ENCODE measurements at places on chromosomes 11 and 22.

GRCh38 chr11:69299023-69299461, 5.1 kb downstream of the MYEOV start:
- DNase-seq = no peak

DNA sequence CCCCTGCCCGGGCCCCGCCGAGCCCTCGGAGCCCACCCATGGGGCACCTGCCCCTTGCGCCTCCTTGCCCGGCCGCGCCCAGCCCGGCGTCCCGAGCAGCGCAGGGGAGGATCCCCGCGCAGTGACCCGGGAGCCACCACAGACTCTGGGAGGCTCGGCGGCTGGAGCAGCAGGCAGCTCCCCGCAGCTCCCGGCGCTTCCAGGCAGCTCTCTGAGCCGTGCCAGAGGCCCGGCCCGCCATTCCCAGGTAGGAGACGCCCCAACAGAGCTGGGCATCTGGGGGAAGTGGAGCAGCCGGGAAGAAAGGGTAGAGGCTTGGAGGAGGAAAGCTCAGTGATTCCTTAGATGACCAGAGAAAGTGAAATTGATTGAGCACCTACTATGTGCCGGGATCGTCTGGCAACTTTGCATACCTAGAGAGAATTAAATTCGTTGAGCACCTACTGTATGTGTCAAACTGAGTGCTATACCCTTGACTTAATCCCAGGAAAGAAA, 670 bp downstream of the RASD2 start:
- no peak for DNase-seq

GRCh38 chr11:47982616-47983015, 2.3 kb downstream of the PTPRJ start:
- no peak for DNase-seq

DNA sequence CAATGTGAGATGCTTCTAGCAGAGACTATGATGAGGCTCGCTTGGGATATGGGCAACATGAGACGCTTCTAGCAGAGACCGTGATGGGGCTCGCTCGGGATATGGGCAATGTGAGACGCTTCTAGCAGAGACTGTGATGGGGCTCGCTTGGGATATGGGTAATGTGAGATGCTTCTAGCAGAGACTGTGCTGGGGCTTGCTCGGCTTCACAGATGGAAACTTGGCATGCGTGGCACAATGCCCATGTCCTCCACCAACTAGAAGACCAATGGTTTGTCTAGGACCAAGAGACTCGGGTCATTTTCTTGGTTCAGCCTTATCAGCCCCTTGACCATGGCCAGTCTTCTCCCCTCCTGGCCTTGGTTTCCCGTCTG, 7.1 kb downstream of the MYEOV start:
- no peak for DNase-seq

DNA sequence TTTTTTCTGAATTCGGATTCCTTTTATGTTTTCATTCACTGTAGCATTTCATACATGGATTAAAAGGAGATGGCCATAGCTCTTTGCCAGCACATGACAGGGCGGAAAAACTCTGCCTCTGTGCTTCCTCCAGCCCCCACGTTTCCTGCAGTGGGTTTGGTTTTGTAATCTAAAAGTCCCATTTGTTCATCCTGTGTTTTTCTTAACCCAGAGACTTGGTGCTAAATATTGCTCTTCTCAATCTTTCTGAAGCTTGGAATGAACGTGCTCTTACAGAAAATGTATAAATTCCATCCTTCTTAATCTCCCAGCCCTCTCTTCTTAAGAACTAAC, 89.9 kb downstream of the PPP6R3 start:
- no peak for DNase-seq

DNA sequence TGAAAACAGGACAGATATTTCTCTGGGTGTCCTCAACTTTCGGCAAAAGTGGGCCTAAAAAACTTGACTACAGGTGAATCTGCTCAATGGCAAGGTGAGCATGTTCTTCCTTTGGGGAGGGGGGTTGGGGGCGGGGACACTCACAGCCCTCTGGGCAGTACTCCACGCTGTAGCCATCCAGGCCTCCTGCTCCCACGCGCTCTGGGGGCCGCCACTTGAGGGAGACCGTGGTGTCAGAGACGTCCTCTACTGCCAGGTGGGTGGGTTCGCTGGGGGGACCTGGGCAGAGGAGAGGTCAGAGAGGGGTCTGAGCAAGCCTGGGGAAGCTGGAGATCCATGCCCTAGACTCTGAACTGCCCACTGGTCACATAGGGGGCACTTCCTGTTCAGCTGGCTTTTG, 16.8 kb downstream of the MYBPC3 start:
- no peak for DNase-seq

DNA sequence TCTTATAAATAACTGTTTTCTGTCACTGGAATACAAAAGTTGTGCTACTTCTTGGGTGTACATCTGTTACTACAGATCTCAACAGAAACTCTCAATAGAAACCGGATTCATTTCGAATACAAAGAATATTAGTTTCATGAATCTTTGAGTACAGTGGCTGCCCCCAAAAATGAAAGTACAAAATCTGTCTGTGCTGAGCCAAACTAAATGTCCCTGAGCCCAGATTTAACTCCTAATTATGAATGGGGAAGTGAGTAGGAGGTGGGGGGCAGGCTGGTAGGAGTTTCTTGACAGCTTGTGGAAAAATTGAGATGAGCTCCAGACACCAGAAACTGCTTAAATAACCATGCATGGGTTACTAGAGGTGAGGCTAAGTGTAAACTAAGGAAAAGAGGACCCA, 41.6 kb downstream of the PITPNB start:
- no peak for DNase-seq

- DNase-seq = no peak
Measured at GRCh38 chr11:1102221-1102971, 27.7 kb downstream of the MUC2 start.

- DNase-seq = no peak
Measured at GRCh38 chr22:48856308-48856615, 971.4 kb downstream of the BRD1 start.

GRCh38 chr22:20671409-20672081, 102.4 kb upstream of the SERPIND1 start:
- no peak for DNase-seq

- DNase-seq = peak; percentile 40
Measured at GRCh38 chr11:100876815-100877520, 189.9 kb downstream of the ARHGAP42 start.

DNA sequence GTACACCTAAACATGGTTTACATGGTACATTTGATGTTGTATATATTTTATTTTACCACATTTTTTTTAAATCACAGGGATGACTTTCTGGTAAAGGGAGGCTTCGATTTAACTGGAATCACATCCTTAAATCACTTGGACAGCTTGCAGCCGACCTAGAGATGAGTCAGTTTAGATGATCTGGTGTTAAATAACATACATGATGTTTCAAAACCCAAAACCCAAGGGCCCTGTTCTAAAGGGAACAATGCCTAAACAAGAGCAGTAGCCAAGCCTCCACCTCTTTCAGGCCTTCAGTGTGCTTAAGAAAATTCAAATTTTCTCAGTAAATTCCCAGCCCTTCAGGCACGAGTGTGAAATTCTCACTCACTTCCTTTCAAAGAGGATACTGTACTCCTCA, 108.8 kb downstream of the WT1 start:
- no peak for DNase-seq

- DNase-seq = no peak
Measured at GRCh38 chr11:2669634-2670469, 29.9 kb downstream of the KCNQ1OT1 start.

GRCh38 chr11:128323381-128323780, 264.0 kb downstream of the ETS1 start:
- DNase-seq = no peak

GRCh38 chr11:116342148-116342547, 430.6 kb downstream of the BUD13 start:
- DNase-seq = no peak

DNA sequence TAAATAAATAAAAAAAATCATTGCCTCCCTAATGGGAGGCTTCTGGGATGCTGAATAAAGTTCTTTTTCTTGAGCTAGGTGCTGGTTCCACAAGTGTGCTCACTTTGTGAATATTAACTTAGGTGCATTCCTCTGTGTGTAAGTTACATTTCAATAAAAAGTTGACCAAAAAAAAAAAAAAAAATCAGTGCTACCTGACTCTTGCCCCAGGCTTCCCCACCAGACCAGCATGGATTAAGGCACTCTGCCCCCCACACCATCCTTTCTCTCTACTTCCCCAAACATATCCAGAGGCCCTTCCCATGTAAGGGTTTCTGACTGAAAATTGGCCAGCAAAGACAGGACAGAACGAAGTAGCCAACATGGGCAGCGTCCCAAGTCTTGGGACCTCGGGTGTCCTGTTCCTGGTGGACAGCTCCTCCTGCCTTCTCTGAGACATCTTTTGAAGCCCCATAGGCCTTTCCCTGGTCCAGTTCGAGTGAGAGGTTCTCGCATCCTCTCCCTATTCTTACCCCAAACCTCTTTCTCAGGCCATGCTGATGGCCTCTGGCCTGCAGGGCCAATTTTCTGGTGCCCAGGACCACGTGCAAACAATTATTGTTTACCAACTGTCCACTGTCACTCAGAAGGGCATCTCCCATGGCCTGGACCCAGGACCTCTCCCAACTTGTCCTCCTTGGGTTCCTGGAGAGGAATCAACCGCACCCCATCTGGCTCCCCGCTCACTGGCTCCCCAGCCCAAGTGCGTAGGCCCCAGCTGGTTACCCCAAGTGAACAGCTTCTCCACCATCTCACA, 14.9 kb upstream of the KCTD14 start:
- no peak for DNase-seq

- no peak for DNase-seq
Measured at GRCh38 chr11:107655602-107656001, 56.3 kb downstream of the SLN start.

- no peak for DNase-seq
Measured at GRCh38 chr11:122690801-122691548, 35.5 kb downstream of the UBASH3B start.

DNA sequence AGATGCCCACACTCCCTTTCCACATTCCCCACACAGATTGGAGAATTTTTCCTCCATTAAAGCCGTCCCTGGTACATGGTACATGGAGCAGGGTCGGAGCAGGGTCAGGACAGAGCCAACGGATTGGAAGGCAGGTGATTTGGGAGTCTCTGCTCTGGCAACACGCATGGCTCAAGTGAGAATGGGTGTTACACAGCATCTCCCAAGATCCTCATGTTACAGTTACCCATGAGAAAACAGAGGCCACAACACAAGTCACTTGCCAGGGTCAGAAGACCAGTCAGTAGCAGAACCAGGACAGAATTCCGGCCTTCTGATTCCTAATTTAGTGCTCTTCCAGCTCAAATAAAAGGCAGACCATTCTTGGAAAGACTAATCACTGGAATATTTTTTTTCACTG, 7.7 kb upstream of the F2 start:
- DNase-seq = no peak

- no peak for DNase-seq
Measured at GRCh38 chr22:44878483-44879300, 126.3 kb downstream of the ARHGAP8 start.

GRCh38 chr22:38953577-38954413, 3.6 kb upstream of the APOBEC3A start:
- no peak for DNase-seq

- no peak for DNase-seq
Measured at GRCh38 chr11:294780-295179, 4.5 kb downstream of the IFITM5 start.

DNA sequence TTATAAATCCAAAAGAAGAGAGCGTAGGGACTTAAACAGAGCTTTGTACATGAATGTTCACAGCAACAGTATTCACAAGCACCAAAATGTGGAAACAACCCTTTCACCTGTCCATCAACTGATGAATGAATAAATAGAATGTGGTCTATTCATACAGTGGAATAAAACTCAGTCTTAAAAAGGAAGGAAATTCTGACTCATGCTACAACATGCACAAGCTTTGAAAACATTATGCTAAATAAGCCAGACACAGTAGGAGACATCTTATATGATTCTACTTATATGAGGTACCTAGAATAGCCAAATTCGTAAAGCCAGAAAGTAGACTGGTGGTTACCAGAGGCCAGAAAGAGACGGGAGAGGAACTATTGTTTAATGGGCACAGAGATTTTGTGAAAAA, 74.3 kb downstream of the SHANK2 start:
- no peak for DNase-seq

GRCh38 chr22:28833276-28833923, 33.0 kb upstream of the XBP1 start:
- DNase-seq = no peak

DNA sequence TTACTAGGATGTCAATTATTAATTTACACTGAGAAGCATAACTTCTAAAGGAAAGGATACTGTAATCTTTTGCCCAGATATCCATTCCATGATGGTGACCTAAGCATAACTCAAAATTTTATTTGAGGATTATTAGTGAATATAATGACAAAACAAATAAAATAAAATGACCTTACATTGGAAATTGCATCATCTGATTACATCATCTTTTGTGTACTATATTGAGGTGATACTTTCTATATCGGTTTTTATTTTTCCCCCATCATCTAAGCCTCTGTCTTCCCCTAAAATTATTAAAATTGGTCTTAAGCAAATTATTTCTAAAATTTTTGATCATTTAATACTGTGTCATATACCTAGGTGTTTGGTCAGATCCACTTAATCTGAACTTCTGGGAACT, 150.1 kb upstream of the CTSC start:
- no peak for DNase-seq

DNA sequence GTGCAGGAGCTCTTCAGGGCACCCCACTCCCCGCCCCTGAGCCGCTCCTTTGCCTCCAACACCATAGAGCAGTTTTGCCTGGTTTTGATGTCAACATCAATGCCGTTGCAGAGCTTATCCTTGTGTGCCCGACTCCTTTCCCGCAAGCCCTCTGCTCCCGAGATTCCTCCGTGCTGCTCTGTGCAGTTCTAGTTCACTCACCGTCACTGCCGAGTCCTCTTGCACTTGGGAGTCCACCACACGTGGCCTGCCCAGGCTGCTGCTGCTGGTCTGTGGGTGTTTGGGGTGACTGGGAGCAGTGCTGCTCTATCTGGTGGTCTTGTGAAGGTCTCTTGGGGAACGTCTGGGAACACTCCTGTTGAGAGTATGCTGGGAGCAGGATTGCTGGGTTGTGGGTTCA, 63.8 kb upstream of the ANO1 start:
- no peak for DNase-seq

DNA sequence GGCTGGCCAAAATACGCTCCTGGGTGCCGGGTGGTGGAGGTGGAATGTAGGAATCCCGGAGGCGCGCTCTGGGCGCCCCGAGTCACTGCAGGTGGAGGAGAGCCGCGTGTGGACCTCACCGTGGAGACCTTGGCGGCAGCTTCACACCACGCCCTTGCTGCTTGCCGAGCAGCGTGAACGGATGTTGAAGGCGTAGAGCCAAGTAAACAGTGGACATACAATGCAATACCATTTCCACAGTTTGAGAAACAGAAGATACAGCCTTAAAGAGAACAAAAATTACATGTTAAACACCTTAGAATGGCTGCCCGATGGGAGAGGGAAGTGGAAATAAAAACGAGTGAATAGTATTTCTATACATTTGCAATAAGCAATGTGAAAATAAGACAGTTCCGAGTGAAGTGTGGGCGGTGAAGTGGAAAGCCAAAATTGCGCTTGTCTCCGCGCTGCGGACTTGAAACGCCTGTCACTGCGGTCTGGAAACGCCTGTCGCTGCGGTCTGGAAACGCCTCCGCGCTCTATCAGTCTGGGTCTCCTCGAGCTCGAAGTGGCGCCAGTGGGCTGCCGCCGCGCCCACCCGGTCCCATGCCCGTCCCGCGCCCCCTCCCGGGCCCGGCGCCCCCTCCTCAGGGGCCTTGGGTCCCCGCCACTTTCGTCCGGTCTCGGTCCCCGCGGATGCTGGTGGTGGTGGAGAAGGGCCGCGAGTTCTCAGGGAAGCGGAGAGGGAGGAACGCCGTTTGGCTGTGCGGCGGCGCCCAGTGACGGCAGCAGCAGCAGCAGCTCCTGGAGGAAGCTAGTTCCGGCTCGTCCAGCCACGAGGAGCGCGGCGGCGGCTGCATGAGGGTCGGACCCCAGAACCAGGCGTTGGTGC, 1.6 kb downstream of the NCR3LG1 start:
- DNase-seq = peak; percentile 25
